ENCODE measurements at places on chromosomes 11 and 22. TPM values are rescaled to one million over a fixed set of nuclear protein-coding genes. Genes with fewer than 3 reads are reported as not detected.
A peak's percentile ranks its signal among the peaks of the same experiment; 100 is the strongest.

INPP5J gene
- total RNA-seq = 0.37 TPM

MUC15 gene
- total RNA-seq = not detected

IGLL1 gene
- not detected for total RNA-seq

TSPAN32 gene
- 8.6 TPM for total RNA-seq

OR4S1 gene
- total RNA-seq = not detected

TLCD5 gene
- 2.8 TPM for total RNA-seq

ISX gene
- total RNA-seq = not detected

PIK3IP1 gene
- 39.5 TPM for total RNA-seq

OR8A1 gene
- not detected for total RNA-seq

CCDC87 gene
- 0.21 TPM for total RNA-seq

QSER1 gene
- total RNA-seq = 11.1 TPM

ZNRD2 gene
- 23.5 TPM for total RNA-seq

GLYATL1 gene
- 0.24 TPM for total RNA-seq

C1QTNF5 gene
- not detected for total RNA-seq

GDPD4 gene
- total RNA-seq = not detected

PTPRCAP gene
- total RNA-seq = 94.5 TPM

OR8G1 gene
- total RNA-seq = not detected

DNA sequence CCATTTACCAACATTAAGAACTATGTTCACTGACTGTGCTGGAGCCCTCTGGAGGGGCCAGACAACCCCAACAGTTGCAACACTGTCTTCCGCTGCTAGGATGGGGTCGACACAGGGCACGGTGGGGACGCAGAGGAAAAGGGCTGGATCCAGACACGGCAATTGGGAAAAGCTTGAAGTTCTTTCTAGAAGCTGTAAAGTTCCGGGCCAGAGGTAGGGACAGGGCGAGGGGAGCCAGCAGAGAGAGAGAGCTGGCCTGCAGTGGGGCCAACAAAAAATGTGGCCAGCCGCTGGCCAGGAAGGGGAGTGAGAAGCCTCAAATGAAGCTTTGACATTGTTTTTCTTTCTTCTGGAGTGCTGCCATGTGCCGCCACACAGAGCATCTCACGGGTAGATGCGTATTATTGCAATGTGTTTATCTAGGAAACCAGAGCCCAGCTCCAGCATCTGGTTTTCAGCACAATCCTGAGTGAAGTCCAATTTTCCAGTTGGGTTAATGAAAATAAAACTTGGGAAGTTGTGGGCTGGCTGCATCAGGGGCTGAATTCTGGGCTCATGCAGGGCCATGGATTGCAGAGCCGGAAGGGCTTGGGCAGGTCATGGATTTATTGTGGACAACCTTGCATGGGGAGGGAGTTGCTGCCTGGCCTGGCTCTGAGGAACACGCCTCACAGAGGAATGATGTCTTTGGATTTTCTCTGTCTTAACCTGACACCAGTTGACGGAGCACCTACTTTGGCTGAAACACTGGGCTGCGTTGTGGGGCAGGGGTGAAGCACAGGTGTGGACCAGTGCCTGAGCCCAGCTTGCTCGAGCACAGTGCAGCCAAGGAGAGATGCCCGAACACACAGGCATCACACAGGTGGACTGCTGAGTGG lies 67.6 kb upstream of the AMPD3 start:
- H3K4me3 ChIP-seq = no peak overlapping the region
- no peaks in the 10 kb centered on the region for H3K4me1 ChIP-seq
- peaks cover 31% of the 10 kb centered on the region for H3K27me3 ChIP-seq
- DNase-seq = no peak

GRCh38 chr11:92829671-92830070 lies 139.8 kb upstream of the MTNR1B start:
- no peaks in the 10 kb centered on the region for H3K4me1 ChIP-seq
- H3K27ac ChIP-seq = no peak overlapping the region
- H3K4me3 ChIP-seq = no peak overlapping the region
- DNase-seq = no peak
- H3K27me3 ChIP-seq = no peaks in the 10 kb centered on the region

DNA sequence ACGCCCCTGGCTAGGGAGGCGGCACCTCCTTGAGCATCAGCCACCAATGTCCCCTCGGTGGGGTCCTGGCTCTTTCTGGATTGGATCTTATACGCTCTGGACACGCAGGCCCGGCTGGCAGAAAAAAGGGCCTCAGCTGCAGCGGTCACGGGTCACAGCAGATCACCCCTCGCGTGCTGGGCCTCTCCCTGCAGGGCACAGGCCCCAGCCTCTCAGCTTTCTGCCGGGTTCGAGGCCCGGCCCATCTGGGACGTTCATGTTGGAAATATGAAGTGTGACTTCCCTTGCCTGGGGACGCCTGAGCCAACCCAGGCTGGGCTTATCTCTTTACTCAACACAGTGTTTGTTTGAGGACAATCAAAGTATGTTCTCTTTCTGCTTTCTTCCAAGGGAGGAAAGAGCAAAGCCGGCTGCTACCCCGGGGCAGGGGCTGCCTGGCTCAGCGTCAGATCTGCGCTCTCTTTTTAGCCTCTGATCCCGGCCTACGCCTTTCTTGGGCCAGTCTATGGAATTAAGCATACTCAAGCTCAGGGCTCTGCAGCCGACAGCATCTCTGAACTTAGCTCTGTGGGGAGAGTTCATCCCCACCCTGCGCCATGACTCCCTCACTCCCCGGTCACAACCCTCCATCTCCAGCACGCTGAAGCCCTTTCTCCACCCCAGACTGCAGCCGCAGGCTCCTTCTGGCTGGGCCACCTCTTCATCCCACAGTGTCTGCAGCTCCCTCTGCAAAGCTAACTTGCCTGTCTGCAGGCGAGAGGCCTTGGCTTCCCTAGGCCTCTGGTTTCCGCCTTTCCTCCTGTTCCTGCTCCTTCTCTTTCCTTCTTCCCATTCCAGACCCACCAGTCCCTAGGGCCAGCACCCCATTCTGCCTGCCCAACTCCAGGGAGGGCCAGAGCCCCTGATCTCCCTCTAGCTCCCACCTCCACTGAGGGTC lies 38.8 kb downstream of the ADAMTS15 start:
- DNase-seq = no peak
- H3K27ac ChIP-seq = peak overlapping the region; percentile 24
- H3K27me3 ChIP-seq = peaks cover 5% of the 10 kb centered on the region
- H3K4me1 ChIP-seq = no peaks in the 10 kb centered on the region
- H3K4me3 ChIP-seq = no peak overlapping the region
- no peaks in the 10 kb centered on the region for H3K36me3 ChIP-seq

DNA sequence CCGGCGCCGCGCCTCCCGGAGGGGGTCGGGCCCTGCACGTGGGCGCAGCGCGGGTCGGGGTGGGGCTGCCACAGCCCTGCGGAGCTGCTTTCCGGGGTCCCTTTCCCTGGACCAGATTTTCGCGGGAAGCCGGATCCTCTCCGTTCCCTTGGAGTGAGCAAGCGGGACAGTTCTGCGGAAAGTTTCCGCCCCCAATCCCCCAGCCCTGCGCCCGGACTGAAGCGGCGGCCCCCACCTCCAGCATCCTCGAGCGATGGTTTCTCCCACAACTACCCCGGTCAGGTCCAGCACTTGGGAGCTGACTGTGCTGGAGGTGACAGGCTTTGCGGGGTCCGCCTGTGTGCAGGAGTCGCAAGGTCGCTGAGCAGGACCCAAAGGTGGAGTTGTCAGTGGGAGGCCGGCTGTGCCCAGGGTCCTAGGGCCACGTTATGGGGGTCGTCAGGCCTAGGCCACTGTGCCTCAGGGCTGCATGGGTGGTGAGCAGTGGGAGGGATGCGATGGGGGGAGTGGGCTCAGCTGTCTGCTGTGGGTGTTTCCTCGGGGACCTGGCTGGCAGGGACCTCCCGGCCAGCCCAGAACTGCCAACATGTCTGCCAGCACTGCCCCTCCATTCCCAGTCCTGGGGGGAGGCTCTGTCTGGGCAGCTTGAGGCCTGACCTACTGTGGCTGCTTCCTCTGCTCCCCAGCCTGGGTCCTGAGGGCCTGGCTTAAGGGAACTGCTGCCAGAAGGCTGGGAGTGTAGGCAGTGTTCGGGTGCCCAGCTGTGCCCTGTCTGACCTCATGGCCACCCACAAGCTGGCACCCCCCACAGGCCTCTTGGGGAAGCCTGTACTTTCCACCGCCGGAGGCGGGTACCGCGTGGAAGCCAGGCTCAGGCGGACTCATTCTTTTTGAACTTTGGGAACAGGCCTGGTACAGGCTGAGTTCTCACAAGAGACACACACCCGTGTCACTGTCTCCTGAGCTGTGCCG lies 726 bp downstream of the ST3GAL4 start:
- H3K27ac ChIP-seq = no peak overlapping the region
- H3K4me1 ChIP-seq = peaks cover 40% of the 10 kb centered on the region
- H3K27me3 ChIP-seq = no peaks in the 10 kb centered on the region
- peak overlapping the region; percentile 62 for H3K4me3 ChIP-seq
- peak; percentile 37 for DNase-seq

GRCh38 chr11:64525711-64526110 lies 65.3 kb upstream of the SLC22A12 start:
- no peaks in the 10 kb centered on the region for H3K4me1 ChIP-seq
- H3K4me3 ChIP-seq = no peak overlapping the region
- H3K36me3 ChIP-seq = no peaks in the 10 kb centered on the region
- DNase-seq = no peak

DNA sequence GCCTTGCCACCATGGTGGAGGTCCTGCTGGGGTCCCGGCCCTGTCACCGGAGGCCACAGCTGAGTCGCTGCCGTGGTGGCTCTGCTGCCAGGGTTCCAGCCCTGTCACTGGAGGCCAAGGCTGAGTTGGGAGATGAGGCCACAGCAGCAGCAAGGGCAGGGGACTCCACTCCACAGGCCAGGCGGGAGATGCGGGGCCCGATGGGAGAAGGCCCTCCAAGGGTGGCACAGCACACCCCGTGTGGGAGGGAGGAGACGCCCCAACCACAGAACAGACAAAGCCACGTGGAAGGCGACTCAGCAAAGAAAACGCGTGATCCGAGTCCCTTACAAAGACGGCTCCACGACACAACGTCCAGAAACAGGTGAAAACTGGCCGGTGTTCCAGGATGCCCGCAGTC lies 159.3 kb downstream of the BRD1 start:
- no peaks in the 10 kb centered on the region for H3K36me3 ChIP-seq
- H3K4me3 ChIP-seq = no peak overlapping the region
- no peak overlapping the region for H3K27ac ChIP-seq
- peaks cover 16% of the 10 kb centered on the region for H3K4me1 ChIP-seq
- H3K27me3 ChIP-seq = peaks cover 28% of the 10 kb centered on the region

- peaks cover 83% of the 10 kb centered on the region for H3K4me1 ChIP-seq
- H3K27ac ChIP-seq = peak overlapping the region; percentile 16
- H3K4me3 ChIP-seq = peak overlapping the region; percentile 70
- no peaks in the 10 kb centered on the region for H3K36me3 ChIP-seq
- H3K27me3 ChIP-seq = no peaks in the 10 kb centered on the region
These were observed 13.9 kb downstream of the CRTAM start for GRCh38 chr11:122852074-122852795.

GRCh38 chr11:129223260-129223659 lies 31.1 kb upstream of the ARHGAP32 start:
- no peaks in the 10 kb centered on the region for H3K27me3 ChIP-seq
- H3K27ac ChIP-seq = no peak overlapping the region
- H3K36me3 ChIP-seq = peaks cover 17% of the 10 kb centered on the region
- H3K4me3 ChIP-seq = no peak overlapping the region
- H3K4me1 ChIP-seq = no peaks in the 10 kb centered on the region

DNA sequence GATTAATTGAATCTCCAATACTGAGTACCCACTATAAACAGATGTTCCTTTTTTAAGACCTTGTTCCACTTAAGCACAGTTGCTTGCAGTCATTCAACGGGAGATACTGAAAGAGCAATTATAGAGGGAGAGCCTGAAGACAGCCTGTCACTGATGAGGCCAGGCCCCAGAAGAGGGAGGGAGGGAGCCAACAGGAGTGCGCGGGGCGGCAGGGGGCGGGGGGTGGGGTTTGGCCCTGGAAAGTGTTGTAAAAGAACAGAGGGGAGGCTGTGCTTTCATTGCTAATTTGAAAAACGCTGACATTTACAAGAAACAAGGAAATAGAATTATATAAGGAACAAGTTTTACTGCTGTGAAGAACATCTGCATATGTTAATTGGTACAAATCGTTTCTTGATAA lies 53.1 kb downstream of the MAP6 start:
- no peak overlapping the region for H3K27ac ChIP-seq
- DNase-seq = no peak
- no peaks in the 10 kb centered on the region for H3K36me3 ChIP-seq
- H3K27me3 ChIP-seq = peaks cover 13% of the 10 kb centered on the region
- no peak overlapping the region for H3K4me3 ChIP-seq

- no peaks in the 10 kb centered on the region for H3K27me3 ChIP-seq
- H3K4me1 ChIP-seq = peaks cover 16% of the 10 kb centered on the region
- no peak for DNase-seq
- H3K4me3 ChIP-seq = peak overlapping the region; percentile 59
These were observed 237.8 kb downstream of the TBC1D22A start for GRCh38 chr22:47000256-47000655.

- H3K4me3 ChIP-seq = no peak overlapping the region
- no peaks in the 10 kb centered on the region for H3K4me1 ChIP-seq
- H3K36me3 ChIP-seq = no peaks in the 10 kb centered on the region
- H3K27me3 ChIP-seq = no peaks in the 10 kb centered on the region
- DNase-seq = no peak
These were observed 106.0 kb upstream of the ASPHD2 start for GRCh38 chr22:26323013-26323412.

- H3K36me3 ChIP-seq = peaks cover 3% of the 10 kb centered on the region
- H3K27me3 ChIP-seq = peaks cover 19% of the 10 kb centered on the region
- no peak overlapping the region for H3K4me3 ChIP-seq
- H3K4me1 ChIP-seq = no peaks in the 10 kb centered on the region
- H3K27ac ChIP-seq = no peak overlapping the region
These were observed 93.2 kb upstream of the PRR5 start for GRCh38 chr22:44608597-44609399.

GRCh38 chr11:128210148-128210940 lies 377.0 kb downstream of the ETS1 start:
- no peak overlapping the region for H3K27ac ChIP-seq
- H3K4me1 ChIP-seq = peaks cover 35% of the 10 kb centered on the region
- peaks cover 15% of the 10 kb centered on the region for H3K36me3 ChIP-seq
- H3K4me3 ChIP-seq = no peak overlapping the region
- H3K27me3 ChIP-seq = no peaks in the 10 kb centered on the region

GRCh38 chr11:132037956-132038355 lies 667.5 kb downstream of the NTM start:
- no peaks in the 10 kb centered on the region for H3K27me3 ChIP-seq
- no peak overlapping the region for H3K4me3 ChIP-seq
- no peak overlapping the region for H3K27ac ChIP-seq
- no peaks in the 10 kb centered on the region for H3K4me1 ChIP-seq
- DNase-seq = no peak

GRCh38 chr22:47366026-47366767 lies 603.7 kb downstream of the TBC1D22A start:
- H3K27me3 ChIP-seq = no peaks in the 10 kb centered on the region
- H3K4me3 ChIP-seq = no peak overlapping the region
- H3K4me1 ChIP-seq = no peaks in the 10 kb centered on the region
- no peak overlapping the region for H3K27ac ChIP-seq
